ENCODE measurements at places on chromosomes 5 and 9. TPM values are rescaled to one million over a fixed set of nuclear protein-coding genes. Genes with fewer than 3 reads are reported as not detected.

Gene EGR1
- total RNA-seq = 9.9 TPM

Gene GABRG2
- total RNA-seq = not detected

Gene ZNF483
- 0.92 TPM for total RNA-seq

Gene ABO
- total RNA-seq = not detected

Gene UBE2QL1
- total RNA-seq = 0.14 TPM

Gene SUSD3
- 0.67 TPM for total RNA-seq

Gene ARHGEF37
- total RNA-seq = 0.72 TPM

Gene PCDHB10
- 0.02 TPM for total RNA-seq

Gene SMIM33
- not detected for total RNA-seq

All from A549 treated with CORT108297 at 1 μM for 4 hours (cell line).